Activated T-cell treated with anti-CD3 and anti-CD28 coated beads, Interleukin-2, amount 50 U/mL, for 1 hour (primary cell): ENCODE measurements at places on chromosomes 3 and 15.

GRCh38 chr15:80007532-80007931 is 36.5 kb upstream of the BCL2A1 start:
- no peak for DNase-seq

DNA sequence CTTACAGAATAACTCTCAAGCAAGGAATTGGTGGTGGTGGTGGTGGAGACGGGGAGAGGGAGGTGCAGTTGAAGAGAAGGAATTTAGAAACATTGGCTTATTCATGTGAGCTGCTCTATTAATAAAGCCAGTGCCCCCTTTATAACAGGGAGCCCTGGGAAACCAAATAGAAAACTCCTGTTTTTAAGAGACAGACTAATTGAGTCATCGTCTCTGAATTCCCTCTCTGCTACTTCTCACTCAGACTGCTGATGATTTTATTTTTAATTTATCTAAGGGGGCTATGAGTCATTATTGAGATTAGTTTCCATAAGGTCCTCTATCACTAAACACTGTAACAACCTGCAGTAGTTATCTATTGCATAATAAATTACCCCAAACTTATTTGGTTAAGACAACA is 145.9 kb upstream of the GALNT15 start:
- DNase-seq: no peak

GRCh38 chr15:94910166-94910565 is 678.8 kb downstream of the MCTP2 start:
- no peak for DNase-seq

DNA sequence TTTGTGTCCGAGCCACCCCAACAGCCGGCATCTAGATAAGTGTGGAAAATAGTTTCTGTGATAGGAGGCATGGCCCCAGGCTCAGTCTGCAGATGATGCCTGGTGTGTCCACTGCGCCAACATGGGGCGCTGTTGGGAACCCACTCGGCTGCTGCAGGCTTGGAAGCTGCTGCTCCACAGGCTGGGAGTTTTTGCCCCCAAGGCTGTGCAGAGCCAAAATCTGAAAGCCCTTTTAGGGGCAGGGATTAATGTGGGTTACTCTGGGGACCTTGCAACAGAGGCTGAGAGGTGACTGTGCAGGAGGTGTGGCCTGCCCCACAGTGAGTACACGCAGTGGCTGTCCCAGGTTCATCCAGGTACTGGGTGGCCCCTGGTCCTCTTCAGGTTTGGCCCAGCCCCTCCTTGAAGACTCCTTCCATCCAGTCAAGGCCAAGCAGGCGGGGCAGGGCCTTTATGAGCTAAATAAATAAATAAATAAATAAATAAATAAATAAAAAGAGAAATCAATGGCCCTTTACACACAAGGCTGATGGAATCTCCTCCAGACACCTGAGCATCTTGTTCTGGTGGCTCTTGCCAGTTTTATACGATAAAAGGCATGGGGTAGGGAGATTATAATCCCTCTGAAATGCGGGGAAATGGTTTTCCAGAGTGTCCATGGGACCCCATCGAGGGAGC is 73.8 kb downstream of the AAGAB start:
- no peak for DNase-seq

DNA sequence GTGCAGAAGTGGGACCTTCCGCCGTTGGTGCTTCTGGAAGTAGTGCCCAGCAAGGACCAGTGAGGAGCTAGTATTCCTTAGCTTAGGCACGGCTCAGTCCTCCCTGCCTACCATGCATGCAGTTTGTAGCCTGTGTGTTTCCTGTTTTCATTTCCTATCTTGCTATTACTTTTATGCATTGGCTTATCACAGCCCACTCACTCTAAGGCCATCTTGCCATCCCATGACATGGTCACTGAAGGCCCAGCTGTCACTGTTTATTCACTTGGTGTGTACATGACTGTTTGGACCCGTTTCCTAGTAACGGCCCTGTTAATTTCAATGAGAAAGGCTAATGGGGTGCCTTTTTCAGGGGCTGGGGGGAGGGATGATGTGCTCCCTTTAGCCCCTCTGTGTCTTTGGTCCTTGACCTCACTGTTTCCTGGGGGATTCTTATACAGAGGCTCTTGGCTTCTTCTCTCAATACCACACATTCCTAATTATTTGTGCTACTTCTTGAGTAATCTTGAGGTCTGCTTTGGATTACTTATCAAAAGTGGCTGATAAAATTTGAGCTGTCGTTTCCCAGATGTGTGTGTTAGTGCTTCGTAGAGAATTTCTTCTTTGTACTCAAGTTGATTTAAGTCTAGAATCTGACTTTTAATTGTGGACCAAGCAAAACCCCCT is 24.5 kb upstream of the TRAK1 start:
- DNase-seq: no peak
